ENCODE measurements at places on chromosomes 6 and 20.

DNA sequence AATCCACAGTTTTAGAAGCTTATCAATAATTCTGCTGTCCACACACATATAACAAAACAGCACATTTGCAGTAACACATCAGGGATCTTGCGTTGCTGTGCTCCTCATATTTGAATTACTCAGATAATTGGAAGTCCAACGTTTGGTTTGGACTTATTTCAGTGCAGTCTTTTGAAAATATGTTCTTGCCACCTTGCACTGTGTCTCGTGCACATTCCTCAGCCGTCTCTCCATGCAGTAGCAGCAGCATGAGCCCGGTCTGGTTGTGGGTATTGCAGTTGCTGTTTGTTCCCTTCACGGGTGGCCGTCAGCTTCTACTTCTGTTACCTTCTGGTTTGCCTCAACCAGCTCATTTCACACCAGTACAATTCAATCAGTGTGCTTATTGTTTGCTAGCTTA, 215.5 kb downstream of the SLC24A3 start:
- DNase-seq = no peak

DNA sequence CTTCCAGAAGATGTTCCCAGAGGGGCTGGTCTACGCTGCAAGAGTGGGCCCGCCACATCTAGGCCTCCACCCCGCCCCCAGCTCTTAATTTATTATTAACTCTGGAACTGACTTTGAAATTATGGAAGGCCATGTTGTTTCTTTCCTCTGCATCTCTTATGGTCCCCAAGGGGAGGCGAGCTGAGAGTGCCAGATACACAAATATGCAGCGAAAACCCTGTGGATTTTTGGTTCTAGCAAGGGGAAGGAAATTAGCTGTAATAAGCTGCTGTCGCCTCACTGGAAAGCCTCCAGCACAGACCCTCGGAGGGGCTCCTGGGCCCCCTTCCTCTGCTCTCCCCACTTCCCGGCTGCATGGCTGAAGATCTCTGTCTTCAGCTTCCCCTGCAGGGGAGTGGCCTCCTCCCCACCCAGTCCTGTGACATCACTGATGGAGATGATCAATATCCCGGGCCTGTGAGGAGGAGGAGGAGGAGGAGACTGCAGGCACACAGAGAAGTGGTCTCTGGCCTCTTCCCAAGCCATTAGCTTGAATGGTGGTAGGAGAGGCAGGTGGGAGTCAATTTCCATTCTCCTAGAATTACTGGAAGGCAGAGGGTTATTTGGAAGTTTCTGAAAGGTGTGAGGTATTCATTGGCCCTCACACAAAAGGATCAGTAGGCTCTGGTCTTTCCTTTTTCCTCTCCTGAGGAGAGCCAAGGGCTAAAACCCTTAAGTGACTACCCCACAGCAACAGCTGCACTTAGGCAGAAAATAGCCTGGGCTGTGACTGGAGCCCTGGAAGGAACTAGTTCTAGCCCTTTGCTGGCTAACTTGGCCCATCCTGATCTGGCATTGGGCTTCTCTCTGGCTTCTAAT, 39.7 kb upstream of the CCDC167 start:
- no peak for DNase-seq

DNA sequence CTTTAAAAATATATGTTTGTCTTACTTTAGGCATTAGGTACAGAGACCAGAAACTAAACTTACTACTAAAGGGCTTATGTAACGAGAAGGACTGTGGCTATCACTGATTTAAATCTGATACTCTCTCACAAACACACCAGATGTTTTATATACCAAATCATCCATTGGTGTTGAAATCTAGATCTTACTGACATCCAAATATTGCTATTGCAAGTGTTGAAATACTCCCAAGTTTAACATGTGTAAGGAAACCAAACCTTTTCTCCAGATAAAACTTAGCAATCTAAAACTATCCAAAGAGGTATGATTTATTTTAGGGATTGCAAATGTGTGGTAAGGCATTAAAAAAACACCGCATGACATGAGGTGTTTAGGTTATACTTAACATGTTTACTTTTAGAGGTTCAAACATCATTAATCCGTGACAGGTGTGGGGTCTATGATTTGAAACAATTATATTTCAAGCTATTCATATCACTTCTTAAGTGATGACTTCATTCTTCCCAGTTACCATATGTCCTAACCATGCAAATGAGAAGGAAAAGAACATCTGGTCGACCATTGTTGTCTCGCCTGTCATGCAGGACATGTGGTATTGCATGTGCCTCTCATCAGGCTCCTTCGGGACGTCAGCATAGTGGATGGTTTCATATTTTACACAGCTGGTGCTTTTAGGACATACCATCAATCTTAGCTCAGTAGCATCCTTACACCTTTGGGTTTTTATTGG, 168.3 kb upstream of the SPACA1 start:
- peak; percentile 37 for DNase-seq

DNA sequence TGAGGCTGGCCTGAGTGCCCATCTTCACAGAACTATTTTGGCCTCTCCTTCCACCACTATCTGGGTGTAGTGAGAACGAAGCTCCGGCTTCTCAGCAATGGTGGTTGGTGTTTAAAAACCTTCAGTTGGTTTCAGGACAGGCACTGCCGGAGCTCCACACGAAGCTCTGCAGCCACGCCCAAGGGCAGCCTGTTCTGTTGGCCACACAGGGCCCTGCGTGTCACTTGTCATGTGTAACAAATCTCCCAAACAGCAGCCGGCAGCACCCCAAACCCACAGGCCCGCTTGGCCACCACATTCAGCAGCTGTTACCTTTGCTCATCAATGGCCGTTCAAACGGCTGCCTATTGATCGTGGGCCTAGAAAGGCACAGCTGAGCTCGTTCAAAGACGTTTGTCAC, 97.5 kb downstream of the ERMARD start:
- DNase-seq = no peak

GRCh38 chr6:35240838-35241801, 18.4 kb upstream of the ZNF76 start:
- DNase-seq = peak; percentile 10

GRCh38 chr6:14312587-14312986, 195.0 kb downstream of the CD83 start:
- no peak for DNase-seq

DNA sequence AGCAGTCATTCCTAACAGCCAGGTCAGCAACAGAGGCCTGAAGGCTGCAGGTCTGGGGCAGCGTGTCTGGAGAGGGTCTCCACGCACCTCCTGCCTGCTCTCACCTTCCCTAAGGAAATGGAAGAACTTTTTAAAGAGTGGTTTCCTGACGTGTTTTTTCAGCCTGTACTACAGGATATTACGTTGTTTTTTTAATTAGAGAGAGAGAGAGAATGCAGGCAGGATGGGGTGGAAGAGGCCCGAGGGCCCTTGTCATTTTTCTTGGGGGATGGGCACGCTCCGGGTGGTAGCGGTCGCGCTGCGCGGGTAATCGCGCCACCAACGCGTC, 2.1 kb downstream of the DLL1 start:
- DNase-seq = no peak

DNA sequence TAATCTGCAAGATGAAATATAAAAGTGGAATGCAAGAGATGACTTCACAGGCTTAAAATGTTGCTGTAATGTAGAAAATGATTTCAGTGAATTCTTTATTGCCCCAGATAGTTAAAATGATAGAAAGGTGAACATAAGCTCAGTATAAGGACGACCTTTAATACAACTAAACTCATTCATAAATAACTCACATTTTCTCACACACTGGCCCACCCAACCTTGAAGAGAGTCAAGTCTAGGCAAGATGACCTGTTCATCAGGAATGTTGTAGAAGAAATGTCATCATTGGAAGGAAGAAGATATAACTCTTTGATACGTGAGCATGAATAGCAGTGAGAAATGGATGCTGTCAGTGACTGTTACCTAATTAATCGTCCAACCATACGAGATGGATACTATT, 111.1 kb upstream of the SASH1 start:
- DNase-seq = no peak

DNA sequence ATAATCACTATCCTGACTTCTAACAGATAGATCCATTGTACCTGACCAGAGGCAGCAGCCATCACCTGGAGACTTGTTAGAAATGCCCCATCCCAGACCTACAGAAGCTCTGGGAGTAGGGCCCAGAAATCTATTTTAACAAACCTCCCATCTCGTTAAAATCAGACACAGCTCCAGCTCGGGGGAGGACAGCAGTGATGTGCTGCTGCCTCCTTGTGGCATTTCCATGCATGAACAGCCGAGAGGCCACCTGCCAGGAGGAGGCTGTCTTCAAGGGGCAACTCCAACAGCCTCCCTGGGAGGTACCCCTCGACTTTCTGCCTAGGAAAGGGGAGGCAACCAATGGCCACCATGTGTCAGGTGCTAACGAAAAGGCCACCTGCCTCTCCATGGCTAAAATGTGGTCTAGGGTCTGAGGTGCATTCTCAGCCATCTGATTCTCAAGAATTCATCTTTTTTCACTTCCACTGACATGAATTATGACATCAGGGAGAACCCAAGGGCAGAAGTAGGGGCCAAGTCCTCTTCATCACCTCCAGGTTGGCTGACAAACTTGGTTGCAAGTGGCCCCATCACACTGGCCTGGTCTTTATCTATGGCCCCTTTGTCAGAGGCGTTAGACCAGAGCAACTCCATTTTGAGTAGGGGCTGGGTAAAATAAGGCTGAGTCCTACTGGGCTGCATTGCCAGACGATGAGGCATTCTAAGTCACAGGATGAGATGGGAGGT, 12.2 kb upstream of the KCNK15 start:
- peak; percentile 54 for DNase-seq

DNA sequence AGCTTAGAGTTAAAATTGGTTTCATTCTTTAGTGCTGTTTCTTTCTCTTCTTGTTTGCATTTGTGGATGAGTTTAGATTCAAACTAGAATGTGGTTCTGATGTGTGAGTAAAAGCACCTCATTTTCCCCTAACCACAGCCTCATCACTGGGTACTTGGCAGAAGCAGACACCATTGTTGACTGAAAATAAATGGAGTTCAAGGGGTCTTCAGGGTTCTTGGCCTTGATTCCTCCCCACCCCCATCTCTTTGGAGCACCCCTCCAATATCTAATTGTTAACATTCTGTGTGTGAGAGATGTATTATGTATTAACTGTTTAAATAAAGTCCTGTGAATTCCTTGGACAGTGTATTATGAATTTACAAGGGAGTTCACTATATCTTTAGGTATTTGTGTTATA, 59.6 kb downstream of the JARID2 start:
- no peak for DNase-seq

GRCh38 chr20:31542201-31542842, 28.1 kb downstream of the HM13 start:
- DNase-seq = no peak

DNA sequence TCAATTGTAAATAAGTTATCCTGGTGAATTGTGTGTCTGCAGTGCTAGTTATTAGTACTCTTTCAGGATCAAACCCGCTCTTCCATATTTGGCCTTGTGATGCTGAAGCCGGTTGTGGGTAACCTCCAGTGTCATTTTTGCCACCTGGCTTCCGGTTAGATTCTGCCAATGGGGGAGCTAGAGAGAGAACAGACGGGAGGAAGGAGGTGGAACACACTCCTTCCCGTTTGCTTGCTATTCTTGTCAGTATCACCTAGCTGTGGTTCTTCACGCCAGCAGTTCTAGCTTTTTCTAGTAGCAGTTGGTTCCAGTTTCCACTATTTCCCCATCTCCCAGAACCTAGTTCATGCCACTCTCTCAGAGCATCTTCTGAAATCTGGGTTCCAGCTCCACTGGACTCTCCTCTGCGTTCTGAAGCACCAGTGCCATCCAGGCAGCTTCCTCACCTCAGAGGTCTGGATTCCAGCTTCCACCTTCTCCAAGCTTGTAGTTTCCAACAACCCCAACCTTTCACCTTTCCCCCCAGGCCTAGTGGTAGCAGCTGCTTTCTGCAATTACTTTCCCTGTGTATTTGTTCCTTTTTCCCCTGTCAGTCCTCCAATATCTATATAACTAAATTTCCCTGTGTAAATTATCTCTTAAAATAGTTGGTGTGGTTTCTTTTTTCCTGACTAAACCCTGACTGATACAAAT, 46.9 kb upstream of the LOC128125822 start:
- DNase-seq = no peak

- no peak for DNase-seq
Measured at GRCh38 chr6:106519460-106520394, 109.6 kb downstream of the RTN4IP1 start.

DNA sequence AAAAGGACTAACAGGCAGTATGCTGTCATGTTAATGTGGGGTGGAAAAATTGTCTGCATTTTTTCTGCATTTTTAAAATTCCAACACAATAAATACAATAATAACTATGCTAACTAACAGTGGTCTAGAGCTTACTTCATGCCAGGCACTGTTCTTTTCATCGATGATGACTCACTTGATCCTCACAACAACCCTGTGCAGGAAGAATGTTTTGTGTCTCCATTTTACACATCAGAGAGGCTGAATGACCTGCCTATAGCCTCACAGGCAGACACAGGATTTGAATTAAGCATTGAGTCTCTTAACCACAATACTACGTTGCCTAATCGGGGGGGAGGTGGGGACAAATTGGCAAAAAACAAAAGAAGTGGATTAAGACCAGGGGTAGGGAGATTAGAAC, 26.9 kb upstream of the FANCE start:
- no peak for DNase-seq

GRCh38 chr20:52217689-52218395, 26.3 kb upstream of the ZFP64 start:
- DNase-seq = no peak

- no peak for DNase-seq
Measured at GRCh38 chr6:147117580-147117979, 86.6 kb upstream of the STXBP5 start.

- no peak for DNase-seq
Measured at GRCh38 chr6:63999613-64000012, 364.0 kb downstream of the PHF3 start.

GRCh38 chr6:87200469-87201175, 45.3 kb downstream of the ZNF292 start:
- no peak for DNase-seq

- no peak for DNase-seq
Measured at GRCh38 chr6:45278367-45278766, 49.8 kb upstream of the RUNX2 start.

- DNase-seq = no peak
Measured at GRCh38 chr20:35319871-35320197, 27.6 kb upstream of the FAM83C start.

- no peak for DNase-seq
Measured at GRCh38 chr6:129617986-129618385, 92.0 kb downstream of the ARHGAP18 start.

GRCh38 chr6:72849346-72849745, 227.5 kb downstream of the KCNQ5 start:
- DNase-seq = no peak

- no peak for DNase-seq
Measured at GRCh38 chr6:45721665-45722064, 294.0 kb downstream of the CLIC5 start.

- no peak for DNase-seq
Measured at GRCh38 chr6:35208419-35208818, 5.3 kb upstream of the SCUBE3 start.

DNA sequence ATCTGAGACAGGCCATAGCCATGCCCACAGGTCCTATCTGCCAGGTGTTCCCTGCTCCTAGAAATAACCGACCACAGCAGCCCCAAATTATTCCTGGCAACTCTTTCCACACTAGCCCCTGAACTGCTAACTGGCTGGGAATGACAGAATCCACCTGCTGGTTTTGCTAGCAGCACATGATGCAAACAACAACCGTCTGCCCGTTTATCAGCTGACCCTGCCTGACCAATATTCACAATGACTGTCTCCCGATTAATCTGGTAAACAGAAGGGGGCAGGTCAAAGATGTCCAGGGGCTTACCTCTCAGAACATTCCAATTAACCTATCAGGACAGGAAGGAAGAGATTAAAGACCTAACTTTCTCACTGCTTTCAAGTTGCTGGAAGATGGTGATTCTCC, 101.5 kb downstream of the NRSN1 start:
- no peak for DNase-seq
